ENCODE measurements at places on chromosomes 6 and 20. TPM values are rescaled to one million over a fixed set of nuclear protein-coding genes. Genes with fewer than 3 reads are reported as not detected.
A peak's percentile ranks its signal among the peaks of the same experiment; 100 is the strongest.

DNA sequence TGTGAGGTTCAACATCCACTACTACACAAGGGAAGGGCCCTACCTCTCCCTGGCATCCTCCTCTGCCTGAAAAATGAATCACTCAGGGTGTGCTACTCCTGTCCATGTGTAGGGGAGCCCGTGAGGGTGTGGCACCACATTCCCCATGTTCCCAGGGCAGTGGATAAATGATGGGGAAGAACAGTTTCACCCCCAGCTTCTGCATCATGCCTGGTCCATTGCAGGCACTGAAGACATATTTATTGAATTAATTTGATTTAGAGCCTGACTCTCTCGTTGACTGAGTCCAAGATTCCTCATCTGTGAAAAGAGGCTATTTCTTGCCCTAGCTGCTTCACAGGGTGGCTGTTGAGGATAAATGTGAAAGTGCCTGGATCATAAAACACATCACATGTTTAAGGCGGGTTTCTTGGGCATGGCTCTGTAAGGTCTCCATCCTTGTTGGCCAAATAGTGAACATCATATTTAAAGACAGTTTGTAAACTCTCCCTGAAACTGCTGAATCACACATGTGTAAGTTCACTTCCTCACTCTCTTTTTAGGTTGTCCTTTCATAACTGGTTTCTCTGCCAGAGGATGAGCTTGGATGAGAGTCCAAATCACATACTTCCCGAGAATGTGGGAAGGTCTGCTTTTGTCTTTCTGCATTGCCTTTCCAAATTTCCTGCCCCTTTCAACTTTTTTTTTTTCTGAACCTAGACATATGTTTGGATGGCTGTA is 79.7 kb upstream of the FYN start:
- no peak overlapping the region for H3K4me3 ChIP-seq
- peaks cover 26% of the 10 kb centered on the region for H3K27me3 ChIP-seq
- DNase-seq: no peak
- no peak overlapping the region for H3K27ac ChIP-seq

GRCh38 chr20:62370115-62370806 is 3.1 kb upstream of the LAMA5 start:
- H3K36me3 ChIP-seq: no peaks in the 10 kb centered on the region
- no peak for DNase-seq
- no peak overlapping the region for H3K4me3 ChIP-seq

- no peak overlapping the region for H3K27ac ChIP-seq
- no peak for DNase-seq
- H3K4me3 ChIP-seq: no peak overlapping the region
- H3K27me3 ChIP-seq: no peaks in the 10 kb centered on the region
- peaks cover 19% of the 10 kb centered on the region for H3K36me3 ChIP-seq
Measured at GRCh38 chr20:45432294-45432693, 16.4 kb downstream of the PIGT start.

DNA sequence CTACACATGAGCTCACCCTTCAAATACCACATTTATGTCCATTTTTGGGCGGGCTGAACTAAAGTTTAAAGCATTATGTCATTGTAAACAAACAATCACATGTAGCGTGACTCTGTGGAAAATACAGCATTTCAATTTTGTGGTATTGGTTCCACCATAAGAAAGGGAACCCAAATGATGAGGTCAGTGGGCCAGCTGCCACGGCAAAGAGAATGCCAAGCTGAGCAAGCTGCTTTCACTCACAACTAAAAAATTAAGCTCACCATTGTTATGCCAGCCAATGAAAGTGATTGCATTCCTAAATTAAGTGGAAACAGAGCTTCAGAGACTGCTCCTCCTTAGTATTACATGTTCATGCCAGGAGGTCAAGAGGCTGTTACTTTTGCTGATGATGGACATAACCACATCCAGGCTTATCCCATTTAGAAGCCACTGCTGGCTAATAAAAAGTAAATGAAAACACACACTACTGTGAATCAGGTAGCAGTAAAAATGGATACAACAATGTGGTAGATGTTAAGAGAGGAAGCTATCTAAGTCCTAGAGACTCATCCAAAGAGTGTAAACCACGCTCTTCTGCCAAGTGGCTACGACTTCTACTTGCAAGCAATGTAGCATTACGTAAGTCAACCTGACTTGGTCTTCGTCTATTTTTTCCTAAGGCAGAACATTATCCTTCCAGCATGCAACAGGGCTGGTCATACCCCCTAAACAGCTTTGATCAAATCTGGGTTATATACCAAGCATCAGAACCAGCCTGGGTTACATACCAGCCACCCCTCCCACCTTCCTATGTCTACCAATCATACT is 164.8 kb downstream of the BACH2 start:
- no peak overlapping the region for H3K27ac ChIP-seq
- H3K36me3 ChIP-seq: peaks cover 51% of the 10 kb centered on the region
- no peaks in the 10 kb centered on the region for H3K27me3 ChIP-seq
- no peak for DNase-seq

DNA sequence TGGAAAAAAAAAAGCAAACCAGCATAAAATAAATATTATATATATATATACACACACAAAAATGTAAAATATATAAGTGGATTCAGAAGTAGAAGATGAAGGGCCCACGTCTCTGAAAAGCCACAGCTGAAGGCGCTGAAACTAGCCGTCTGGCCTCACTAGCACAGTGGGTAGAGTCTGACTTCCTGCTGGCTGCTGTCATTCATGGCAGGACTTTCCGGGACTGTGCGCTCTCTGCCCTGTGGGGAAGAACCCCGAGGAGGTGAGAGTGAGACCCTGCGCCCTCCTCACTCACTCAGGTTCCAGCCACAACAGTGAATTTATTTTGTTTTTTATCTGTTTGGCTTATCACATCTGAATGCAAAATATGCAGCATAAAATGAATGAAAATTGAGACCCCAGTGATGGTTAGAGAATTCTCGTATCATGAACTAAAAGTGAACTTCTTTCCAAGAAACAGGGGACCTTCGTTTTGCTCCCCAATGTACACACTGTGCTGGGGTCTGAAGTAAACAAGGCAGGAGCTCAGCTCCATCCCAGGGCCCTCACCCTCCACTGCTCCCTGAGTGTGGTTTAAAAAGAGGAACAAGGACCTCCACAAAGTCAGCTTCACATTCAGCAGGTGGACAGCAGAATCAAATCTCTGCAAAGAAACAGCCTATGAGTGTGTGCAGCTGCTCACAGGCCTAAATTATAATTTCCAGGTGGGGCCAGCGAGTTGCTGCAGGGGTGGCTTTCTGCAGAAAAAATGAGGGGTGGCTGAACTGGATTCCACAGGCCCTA is 1.3 kb upstream of the RAMACL start:
- H3K27ac ChIP-seq: no peak overlapping the region
- peaks cover 14% of the 10 kb centered on the region for H3K4me1 ChIP-seq
- H3K27me3 ChIP-seq: no peaks in the 10 kb centered on the region
- no peaks in the 10 kb centered on the region for H3K36me3 ChIP-seq
- DNase-seq: no peak

- H3K4me1 ChIP-seq: peaks cover 25% of the 10 kb centered on the region
- no peak overlapping the region for H3K4me3 ChIP-seq
- H3K27ac ChIP-seq: no peak overlapping the region
- no peaks in the 10 kb centered on the region for H3K36me3 ChIP-seq
- H3K27me3 ChIP-seq: peaks cover 22% of the 10 kb centered on the region
Measured at GRCh38 chr6:148448369-148449012, 105.9 kb downstream of the SASH1 start.

GRCh38 chr6:54285595-54285994 is 22.6 kb upstream of the TINAG start:
- no peaks in the 10 kb centered on the region for H3K36me3 ChIP-seq
- no peak for DNase-seq
- H3K27me3 ChIP-seq: no peaks in the 10 kb centered on the region
- H3K4me1 ChIP-seq: no peaks in the 10 kb centered on the region

GRCh38 chr6:41894366-41895299 is 542 bp downstream of the USP49 start:
- H3K4me3 ChIP-seq: no peak overlapping the region
- no peak for DNase-seq
- H3K4me1 ChIP-seq: peaks cover 8% of the 10 kb centered on the region
- no peaks in the 10 kb centered on the region for H3K27me3 ChIP-seq
- no peaks in the 10 kb centered on the region for H3K36me3 ChIP-seq

- H3K27ac ChIP-seq: no peak overlapping the region
- DNase-seq: no peak
- H3K4me3 ChIP-seq: peak overlapping the region; percentile 95
- H3K27me3 ChIP-seq: no peaks in the 10 kb centered on the region
- H3K36me3 ChIP-seq: peaks cover 41% of the 10 kb centered on the region
Measured at GRCh38 chr20:23363257-23363649, 1.3 kb downstream of the GZF1 start.

DNA sequence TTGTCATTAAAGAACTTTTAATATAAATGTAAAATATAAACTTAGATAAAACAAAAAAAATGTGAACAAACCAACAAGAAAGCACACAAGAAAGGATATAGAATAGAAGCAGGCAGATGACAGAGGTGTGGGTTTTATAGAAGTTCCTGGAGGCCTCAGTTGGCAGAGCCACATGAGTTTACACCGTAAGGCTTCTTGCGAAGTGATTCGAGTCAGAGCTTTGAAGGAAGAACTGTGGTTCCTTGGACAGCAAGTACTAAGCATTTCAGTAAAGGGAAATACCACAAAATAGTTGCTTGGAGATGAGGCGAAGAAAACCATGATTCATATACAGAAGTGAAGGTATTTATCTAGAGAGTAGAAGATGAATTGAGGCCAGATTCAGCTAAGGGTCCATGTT is 207.9 kb upstream of the EYA4 start:
- H3K4me3 ChIP-seq: no peak overlapping the region
- no peak for DNase-seq
- no peaks in the 10 kb centered on the region for H3K27me3 ChIP-seq
- no peak overlapping the region for H3K27ac ChIP-seq
- no peaks in the 10 kb centered on the region for H3K4me1 ChIP-seq

GRCh38 chr6:63816982-63817436 is 181.4 kb downstream of the PHF3 start:
- H3K27ac ChIP-seq: no peak overlapping the region
- H3K4me1 ChIP-seq: no peaks in the 10 kb centered on the region
- no peaks in the 10 kb centered on the region for H3K27me3 ChIP-seq
- DNase-seq: no peak

C20orf204 gene
- total RNA-seq: 4.3 TPM

SLC22A3 gene
- not detected for total RNA-seq

RBBP8NL gene
- total RNA-seq: not detected

CFAP206 gene
- not detected for total RNA-seq

Data from activated T-helper 2 cell treated with anti-CD3 and anti-CD28 coated beads, Interferon-gamma antibody, Interleukin-2, Interleukin-4, amounts not matched to agents 10 μg/mL and 5 μg/mL and 100 μg/mL, durations not matched to agents 14 hours and 24 hours and 36 hours (primary cell).